ENCODE measurements at places on chromosomes 12 and 14.

- no peak for DNase-seq
Measured at GRCh38 chr12:112828541-112828940, 37.0 kb downstream of the RPH3A start.

DNA sequence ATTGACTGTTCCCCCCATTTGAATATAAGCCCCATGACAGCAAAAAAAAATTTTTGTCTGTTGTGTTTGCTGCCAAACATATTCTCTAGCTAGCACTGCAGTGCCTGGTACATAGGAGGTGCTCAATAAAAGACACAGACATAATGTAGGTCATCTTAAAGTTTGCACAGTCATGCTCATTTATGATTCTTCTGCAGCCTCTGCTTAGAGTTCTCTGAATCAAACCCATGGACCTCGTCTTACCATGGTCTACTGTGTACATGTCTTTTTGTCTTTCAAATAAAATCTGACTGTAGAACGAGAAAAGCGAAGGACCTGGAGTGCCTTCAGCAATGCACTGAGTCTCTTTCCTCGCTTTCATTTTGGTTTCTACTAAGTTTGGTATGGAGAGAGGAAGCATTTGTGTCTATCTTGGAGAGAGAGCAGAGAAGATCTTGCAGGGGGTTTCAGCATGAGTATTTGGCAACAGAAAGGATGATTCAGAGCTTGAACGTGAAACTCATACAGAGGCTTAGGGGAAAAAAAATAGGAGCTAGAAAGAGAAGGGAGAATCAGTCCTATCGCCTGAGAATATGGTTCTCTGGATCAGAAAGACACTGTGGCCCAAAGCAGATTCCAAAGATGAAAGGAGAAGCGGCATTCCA is 38.8 kb upstream of the TMCC3 start:
- no peak for DNase-seq

DNA sequence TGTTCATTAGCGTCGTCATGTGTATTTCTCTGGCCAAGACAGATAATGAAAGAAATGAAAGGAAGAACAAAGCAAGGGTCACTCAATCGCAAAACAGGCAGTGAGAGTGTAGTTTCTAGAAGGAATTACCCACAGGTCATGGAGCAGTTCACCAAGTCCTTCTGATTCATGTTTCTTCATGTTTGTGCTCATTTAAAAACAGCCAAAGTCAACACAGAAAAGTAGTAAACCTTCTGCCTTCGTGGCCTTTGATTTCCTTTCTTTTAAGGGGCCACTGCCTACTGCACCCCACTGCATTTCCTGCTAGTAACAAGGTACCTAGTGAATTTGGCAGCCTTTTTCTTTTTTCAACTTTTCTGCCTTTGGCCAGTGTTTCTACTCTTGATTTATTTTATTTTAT is 75.1 kb downstream of the KCNK13 start:
- DNase-seq, result no peak

DNA sequence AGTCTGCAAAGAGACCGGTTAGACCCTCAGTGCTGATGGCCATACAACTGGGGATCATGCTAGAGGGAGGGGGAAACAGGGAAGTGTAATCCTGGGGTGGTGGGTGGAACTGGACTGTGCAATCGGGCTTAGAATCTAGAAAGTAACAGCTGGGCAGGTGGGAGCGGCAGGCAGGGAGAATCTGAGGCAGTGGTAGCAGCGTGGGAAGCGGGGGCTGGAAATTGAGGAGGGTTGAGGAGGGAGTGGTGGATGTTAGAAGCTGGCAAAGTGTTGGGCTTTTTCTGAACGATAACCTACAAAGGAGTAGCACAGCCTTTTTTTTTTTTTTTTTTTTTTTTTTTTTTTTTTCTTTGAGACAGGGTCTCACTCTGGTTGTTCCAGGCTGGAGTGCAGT is 3.1 kb upstream of the IGFBP6 start:
- no peak for DNase-seq

GRCh38 chr14:77124345-77125280 is 17.0 kb downstream of the ZDHHC22 start:
- peak; percentile 66 for DNase-seq

DNA sequence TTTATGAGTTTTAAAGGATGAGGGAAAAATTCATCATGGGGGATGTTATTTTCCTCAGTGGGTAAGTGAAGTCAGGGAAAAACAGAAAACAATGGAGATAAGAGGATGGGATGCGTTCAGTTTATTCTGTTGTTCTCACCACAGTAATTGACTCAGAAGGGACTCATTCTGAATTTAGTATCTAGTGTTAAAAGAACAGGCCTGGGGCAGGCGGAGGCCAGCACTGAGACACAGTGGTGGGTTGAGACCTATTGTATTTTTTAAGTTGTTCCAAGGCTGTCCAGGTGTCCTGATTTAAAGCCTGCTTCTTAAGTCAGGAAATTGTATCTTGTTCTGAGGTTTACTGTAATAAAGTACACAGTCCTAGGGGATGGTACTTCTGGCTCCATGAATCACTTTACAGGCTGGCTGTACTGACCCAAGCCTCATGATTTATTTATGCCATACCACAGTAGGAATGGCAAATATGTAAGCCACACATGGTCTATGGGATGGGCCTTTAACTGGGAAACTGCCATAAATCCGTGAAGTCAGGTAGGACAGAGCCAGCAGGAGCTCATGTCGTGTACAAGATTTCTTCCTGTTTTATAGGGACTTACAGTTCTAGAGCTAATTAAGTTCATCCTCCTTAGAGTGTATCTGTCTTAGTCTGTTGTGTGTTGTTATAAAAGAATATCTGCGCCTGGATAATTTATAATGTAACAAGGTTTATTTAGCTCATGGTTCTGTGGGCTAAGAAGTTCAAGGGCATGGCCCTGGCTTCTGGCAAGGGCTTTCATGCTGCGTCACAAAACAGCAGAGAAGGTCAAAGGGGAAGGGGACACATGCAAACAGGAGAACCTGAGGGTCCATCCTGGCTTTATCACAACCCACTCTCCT is 244.1 kb downstream of the FBXL14 start:
- DNase-seq, result no peak

DNA sequence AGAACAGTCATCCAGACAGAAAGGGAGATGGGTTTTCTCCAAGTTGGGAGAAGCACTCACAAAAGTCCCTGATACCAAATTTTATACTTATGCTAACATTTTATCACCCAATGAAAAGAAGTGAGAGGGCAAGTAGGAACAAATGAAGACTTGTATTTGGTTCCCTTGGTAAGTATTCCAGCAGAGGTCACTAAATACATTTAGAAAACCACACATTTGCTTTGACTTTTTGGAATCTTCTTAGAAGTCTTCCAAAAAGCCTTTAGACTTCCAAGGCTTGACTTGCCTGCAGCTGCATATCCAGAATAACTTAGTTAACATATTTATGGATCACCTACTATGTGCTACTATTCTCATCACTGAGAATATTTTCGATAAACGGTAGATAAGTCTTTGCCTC is 3.1 kb upstream of the GYS2 start:
- DNase-seq, result no peak

DNA sequence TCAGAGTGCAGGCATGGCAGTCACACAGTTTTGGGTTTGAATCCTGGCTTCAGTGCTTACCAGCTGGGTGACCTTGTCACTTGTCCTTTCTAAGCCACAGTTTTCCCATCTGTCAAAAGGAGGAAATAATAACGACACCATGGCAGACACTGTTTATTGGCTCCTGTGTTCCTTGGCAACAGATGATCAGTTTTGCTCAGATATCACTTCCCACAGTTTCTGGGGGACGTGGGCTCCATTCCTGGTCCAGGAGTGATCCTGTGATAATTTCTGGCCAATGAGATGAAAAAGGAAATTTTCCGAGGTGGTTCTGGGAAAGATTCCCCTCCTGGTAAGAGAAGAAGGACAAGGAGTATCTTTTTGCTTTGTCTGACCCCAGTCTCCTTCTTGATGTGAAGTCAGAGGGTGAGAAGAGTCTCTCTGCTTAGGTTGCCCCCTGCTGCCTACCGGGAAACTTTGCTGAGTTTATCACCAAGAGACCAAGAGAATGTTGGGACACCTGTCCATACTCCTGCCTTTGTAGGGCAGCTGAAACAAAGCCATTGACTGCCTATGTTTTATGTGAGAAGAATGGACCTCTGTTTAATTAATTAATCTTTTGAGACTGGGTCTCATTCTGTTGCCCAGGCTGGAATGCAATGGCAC is 178.9 kb upstream of the NRXN3 start:
- no peak for DNase-seq

DNA sequence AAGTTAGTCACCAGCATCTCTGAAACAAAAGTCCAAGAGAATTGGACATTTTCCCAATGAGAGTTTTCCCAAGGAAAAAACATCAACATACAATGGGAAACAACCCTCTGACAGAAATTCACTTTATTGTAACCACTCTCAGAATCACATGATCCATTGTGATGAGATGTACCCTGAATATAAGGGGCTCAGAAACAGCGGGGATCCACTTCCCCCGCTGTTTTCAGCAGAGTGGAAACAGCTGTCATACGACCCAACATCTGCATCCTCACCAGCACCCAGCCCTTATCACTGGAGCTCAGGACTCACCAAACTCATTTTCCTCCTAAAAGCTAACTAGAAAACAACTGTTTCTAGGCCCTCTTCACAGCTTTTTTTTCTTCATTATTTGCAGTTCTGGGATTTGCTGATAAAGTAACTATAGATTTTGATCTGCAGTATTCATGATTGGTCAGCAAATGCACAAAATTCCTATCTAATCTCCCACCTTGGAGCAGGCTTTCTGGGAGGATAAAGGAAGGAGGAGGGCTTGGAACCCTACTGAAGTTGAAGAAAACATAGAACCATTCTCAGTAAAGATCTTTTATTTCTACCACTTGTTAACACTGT is 31.3 kb downstream of the CORO1C start:
- DNase-seq, result no peak

DNA sequence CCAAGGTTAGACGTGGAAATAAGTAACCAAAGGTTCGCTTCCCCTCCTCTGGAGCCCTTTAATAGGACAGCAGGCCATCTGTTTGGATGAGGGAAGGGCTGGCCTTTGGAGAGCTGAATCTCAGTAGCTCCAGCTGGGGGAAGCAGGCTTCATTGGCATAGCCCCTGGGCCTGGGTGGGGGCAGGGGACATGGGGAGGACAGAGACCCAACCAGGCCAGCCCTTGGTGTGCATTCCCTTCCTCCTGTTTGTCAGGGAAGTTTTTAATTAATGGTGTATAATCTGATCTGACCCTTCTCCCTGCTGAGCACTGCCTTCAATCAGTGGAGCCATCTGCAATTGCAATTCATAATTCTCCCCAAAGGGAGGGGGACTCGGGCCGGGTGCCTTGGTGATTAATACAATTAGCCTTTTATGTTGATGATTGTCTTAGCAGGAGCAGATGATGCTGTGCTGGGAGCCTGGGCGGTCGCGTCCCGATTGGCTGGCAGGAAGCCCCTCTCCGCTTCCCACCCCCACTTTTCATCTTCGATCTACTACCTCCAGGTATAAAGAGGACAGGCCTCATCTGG is 6.4 kb downstream of the AQP6 start:
- DNase-seq, result peak; percentile 68

DNA sequence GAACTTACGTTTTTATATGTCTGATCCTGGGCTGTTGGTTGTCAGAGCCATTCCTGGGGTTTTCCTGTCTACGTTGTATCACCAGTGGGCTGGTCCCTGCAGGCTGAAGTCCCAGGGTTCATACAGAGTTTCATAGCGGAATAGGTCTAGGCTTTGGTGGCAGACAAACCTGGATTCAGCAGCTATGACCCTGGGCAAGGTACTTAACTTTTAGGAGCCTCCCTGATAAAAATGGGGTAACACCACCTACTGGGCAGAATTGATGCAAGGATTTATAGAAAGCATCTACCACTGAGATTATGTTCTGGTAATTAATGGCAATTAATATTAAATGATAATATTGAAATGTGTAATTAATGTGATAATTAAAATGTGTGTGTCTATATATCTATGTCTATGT is 141.2 kb downstream of the SYNE2 start:
- DNase-seq, result no peak

- no peak for DNase-seq
Measured at GRCh38 chr14:75274899-75275569, 3.6 kb upstream of the FOS start.

DNA sequence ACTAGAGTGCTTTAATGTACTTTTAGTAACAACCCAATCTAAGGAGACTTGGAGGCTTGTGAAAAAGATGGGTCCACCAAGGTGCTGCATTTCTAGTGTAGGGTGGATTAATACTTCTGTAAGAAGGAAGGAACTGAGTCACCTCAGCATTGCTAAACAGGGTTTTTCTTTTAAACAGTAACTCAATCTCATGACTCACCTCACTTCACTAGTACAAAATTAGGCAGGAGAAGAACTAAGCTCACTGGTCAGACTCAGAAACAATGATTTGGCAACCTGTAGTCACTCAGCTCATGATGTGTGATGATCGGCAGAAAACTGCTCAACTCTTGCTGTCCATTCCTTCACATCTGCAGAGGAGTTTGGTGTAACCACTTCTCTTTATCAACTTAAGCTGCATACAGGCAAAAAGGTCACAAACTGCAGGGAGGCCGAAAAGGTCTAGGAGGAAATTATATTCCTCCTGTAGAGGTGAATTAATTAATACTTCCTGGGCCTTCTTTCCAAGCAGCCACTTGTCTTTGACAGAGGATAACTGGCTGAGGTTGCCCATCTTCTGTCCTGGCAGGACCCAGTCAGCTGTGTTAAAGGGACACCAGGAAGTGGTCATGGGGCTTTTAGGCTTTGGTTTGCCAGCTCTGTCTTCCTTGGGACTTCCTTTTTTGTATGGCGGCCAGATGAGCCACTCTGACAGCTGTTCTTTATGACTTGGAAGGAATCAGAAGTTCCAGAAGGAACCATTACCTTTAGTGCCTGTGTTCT is 466.9 kb downstream of the FUT8 start:
- DNase-seq, result no peak

GRCh38 chr12:13950502-13950901 is 30.9 kb downstream of the GRIN2B start:
- DNase-seq, result no peak

GRCh38 chr14:96470331-96470730 is 31.9 kb upstream of the PAPOLA start:
- DNase-seq, result no peak

- DNase-seq, result no peak
Measured at GRCh38 chr12:57716305-57716704, 22.2 kb downstream of the AGAP2 start.

DNA sequence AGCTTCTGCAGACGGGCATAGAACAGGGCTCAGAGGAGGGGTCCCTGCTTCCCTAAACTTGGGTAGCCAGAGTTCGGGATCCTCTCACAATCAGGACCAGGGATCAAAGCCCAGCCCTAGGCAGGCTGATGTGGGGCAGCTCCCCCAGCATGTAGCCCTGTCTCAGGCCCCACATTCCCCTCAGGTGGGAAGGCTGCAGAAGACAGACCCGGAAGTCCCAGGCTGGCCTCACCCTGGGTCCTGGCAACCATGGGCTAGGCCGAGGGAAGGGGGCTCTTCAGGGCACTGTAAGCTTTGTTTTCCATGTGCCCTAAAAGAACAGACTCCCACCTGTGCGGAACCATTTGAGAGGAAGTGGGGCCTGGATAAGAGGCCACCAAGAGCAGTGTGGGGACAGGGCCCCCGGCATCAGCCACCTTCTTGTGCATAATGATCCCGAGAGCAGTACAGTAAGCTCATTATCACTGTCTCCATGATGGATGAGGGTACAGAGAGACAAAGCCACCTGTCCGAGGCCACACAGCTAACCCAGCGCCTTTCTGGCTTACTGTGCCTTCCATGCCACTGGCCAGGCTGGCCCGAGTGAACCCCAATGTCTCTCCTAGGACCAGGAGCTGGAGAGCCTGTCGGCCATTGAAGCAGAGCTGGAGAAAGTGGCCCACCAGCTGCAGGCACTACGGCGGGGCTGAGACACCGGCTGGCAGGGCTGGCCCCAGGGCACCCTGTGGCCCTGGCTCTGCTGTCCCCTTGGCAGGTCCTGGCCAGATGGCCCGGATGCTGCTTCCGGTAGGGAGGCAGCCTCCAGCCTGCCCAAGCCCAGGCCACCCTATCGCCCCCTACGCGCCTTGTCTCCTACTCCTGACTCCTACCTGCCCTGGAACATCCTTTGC is 11.5 kb downstream of the CHGA start:
- DNase-seq, result no peak

Data from nucleus accumbens (tissue), 56 donors.